ENCODE measurements at places on chromosomes 6 and 20.

DNA sequence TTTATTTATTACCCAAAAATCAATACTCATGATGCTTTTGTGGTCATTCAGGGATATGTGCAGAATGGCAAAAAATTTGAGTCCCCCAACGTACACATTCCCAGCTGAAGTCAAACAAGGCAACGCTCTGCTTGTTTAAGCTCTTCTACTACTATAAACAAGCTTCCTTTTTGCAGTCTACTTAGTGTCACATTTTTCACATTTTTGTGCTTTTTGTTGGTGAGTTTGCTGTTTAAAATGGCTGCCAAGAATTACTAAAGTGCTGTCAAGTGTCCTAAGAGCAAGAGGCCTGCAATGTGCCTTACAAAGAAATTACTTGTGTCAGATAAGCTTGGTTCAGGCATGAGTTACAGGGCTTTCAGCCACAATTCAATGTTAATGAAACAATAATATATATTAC, 2.1 kb downstream of the WFDC8 start:
- H3K36me3 ChIP-seq: no peaks in the 10 kb centered on the region
- H3K27ac ChIP-seq: no peak overlapping the region
- H3K4me3 ChIP-seq: no peak overlapping the region
- H3K27me3 ChIP-seq: no peaks in the 10 kb centered on the region

- no peak for DNase-seq
- H3K27me3 ChIP-seq: no peaks in the 10 kb centered on the region
- no peak overlapping the region for H3K4me3 ChIP-seq
These were observed 22.3 kb upstream of the RCAN2 start for GRCh38 chr6:46513533-46513932.

DNA sequence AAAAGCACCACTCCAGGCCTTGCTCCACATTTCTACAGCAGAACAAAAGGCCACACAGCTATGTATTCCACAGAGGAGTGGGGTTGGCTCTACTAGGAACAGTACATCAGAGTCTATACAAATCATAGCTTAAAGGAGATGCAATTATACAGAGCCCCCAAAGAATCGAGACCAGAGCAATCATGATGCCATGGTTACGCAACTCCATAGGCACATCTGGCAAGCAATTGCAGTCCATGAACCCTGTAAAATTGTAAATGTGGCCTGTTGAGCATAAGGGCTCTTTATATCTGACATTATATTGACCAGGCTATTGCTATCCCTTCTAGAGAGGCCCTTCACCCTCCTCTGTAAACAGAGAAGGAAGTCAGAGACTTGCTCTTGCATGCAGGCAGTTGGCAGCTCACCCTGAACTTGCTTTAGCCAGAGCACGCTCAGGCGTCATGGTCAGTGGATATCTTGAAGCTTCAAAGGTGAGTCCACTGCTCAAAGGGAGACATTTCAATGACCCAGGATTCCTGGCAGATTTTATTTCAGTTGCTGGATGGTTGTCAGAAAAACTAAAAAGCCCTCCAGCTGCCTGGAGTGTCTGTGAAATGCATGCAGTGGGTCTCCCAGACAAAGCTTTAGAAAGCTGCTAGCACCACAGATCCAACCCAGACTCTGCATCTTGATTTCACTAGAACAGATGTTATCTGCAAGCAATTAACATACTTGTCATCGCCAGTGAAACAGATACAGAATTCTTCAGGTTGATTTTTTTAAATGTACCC, 357.2 kb downstream of the CENPW start:
- no peaks in the 10 kb centered on the region for H3K27me3 ChIP-seq
- no peaks in the 10 kb centered on the region for H3K36me3 ChIP-seq
- H3K4me1 ChIP-seq: no peaks in the 10 kb centered on the region
- no peak overlapping the region for H3K27ac ChIP-seq
- H3K4me3 ChIP-seq: no peak overlapping the region
- no peak for DNase-seq

GRCh38 chr6:36701401-36701991, 3.9 kb downstream of the RAB44 start:
- H3K4me1 ChIP-seq: no peaks in the 10 kb centered on the region
- H3K27me3 ChIP-seq: peaks cover 7% of the 10 kb centered on the region
- no peaks in the 10 kb centered on the region for H3K36me3 ChIP-seq
- no peak for DNase-seq
- H3K27ac ChIP-seq: no peak overlapping the region

GRCh38 chr6:75326557-75327258, 42.1 kb upstream of the TMEM30A start:
- no peaks in the 10 kb centered on the region for H3K36me3 ChIP-seq
- no peaks in the 10 kb centered on the region for H3K4me1 ChIP-seq
- no peaks in the 10 kb centered on the region for H3K27me3 ChIP-seq
- H3K4me3 ChIP-seq: no peak overlapping the region
- H3K27ac ChIP-seq: no peak overlapping the region

- H3K27ac ChIP-seq: no peak overlapping the region
- H3K27me3 ChIP-seq: no peaks in the 10 kb centered on the region
- H3K36me3 ChIP-seq: no peaks in the 10 kb centered on the region
- no peak overlapping the region for H3K4me3 ChIP-seq
- no peak for DNase-seq
These were observed 203.2 kb upstream of the MAP3K7 start for GRCh38 chr6:90790058-90790457.

DNA sequence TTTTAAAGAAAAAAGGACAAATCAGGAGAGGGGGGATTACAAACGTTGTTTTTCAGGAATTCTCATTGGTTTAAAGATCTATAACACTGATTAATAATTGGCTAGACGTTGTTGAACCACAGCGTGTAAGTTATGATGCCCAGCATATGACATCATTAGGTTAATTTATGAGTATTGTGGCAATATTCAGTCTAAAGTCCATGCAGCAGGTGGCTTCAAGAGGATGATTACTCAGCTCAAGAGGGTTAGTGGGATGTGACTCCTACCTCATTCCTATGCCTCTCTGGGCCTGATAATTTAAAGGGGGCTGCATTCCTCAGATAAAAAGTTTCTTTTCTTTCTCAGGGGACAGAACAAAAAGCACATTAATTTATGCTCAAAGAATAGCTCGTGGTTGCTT, 1309.0 kb downstream of the EPHA7 start:
- H3K27me3 ChIP-seq: no peaks in the 10 kb centered on the region
- no peak overlapping the region for H3K4me3 ChIP-seq
- no peak overlapping the region for H3K27ac ChIP-seq
- H3K36me3 ChIP-seq: no peaks in the 10 kb centered on the region
- DNase-seq: peak; percentile 18
- no peaks in the 10 kb centered on the region for H3K4me1 ChIP-seq

DNA sequence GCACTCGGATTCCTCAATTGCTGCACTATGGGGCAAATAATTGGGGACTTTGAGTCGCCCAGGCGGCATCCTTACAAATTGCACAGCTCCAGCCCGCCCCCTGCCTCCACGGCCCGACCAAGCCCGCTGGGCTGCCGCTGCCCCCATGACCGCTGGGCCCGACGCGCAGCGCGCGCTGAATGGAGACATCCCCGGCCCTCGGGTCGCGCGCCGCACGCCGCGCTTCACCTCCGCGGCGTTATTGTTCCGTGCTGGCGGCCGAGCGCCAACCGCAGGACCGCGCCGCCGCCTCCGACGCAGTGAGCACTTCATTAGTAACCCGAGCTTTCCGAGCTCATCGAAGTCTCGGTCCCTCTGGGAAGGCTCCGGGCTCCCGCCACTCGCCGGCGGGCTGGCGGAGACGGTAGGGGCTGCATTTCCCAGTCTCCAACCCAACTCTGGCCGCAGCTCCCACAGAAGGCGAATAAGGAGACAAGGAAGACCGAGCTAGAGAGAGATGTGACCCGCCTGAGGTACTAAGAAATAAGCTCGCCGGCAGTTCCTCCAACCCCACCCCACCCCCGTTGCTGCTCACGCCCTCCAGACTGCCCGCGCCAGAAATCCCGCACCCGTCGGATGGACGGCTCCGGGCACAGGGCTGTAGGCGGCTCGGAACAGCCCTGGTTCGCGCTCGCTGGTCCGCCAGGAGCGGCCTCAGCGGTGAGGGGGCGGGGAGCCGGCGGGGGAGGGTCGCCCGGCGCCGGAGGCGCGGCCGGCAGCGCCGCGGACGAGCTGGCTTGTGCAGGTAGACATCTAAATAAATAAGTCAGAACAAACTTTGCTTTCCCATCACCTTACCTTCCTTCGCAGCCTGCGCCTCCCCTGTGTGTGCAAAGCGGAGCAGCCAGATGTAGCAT, 703 bp downstream of the EPHA7 start:
- H3K4me1 ChIP-seq: no peaks in the 10 kb centered on the region
- no peak overlapping the region for H3K27ac ChIP-seq
- peaks cover 16% of the 10 kb centered on the region for H3K27me3 ChIP-seq
- peak overlapping the region; percentile 3 for H3K4me3 ChIP-seq

DNA sequence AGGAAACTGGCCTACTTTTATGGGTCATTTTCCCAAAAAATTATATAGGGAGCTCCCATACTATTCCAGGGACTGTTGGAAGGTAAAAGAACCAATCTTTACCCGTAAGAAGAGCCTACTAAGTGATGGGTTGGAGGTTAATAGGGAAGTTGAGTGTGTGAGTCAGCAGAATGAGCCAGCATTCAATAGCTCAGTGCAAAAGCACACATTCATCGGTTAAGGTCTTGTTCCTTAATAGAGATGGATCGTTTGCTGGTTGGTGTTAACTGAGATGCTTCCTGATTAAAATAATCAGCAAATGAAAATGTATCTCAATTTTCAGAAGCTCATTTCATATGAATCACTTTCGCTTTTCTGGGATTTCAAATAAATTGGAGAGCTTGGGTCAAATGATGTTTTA, 115.3 kb upstream of the MRPS10 start:
- no peak overlapping the region for H3K4me3 ChIP-seq
- DNase-seq: no peak
- no peaks in the 10 kb centered on the region for H3K27me3 ChIP-seq
- peaks cover 3% of the 10 kb centered on the region for H3K4me1 ChIP-seq
- H3K27ac ChIP-seq: no peak overlapping the region
- no peaks in the 10 kb centered on the region for H3K36me3 ChIP-seq

GRCh38 chr20:32761831-32762753, at the start of gene DNMT3B:
Gene DNMT3B, plus strand, starts transcription at chr20:32762385. Its CDS starts 17,939 bp downstream, at chr20:32780324.
- DNase-seq: peak; percentile 74
- no peaks in the 10 kb centered on the region for H3K36me3 ChIP-seq
- H3K27ac ChIP-seq: no peak within 1 kb of the TSS
- no peaks in the 10 kb centered on the region for H3K27me3 ChIP-seq
- peaks cover 4% of the 10 kb centered on the region for H3K4me1 ChIP-seq
